Inflammatory macrophage treated with lipopolysaccharide for 1 hour (primary cell): ENCODE measurements at places on chromosomes 3 and 15.

GRCh38 chr3:196418601-196419000 lies 13.6 kb downstream of the UBXN7 start:
- peak; percentile 52 for DNase-seq

GRCh38 chr3:160478338-160478737 lies 28.8 kb upstream of the TRIM59 start:
- DNase-seq, result no peak

DNA sequence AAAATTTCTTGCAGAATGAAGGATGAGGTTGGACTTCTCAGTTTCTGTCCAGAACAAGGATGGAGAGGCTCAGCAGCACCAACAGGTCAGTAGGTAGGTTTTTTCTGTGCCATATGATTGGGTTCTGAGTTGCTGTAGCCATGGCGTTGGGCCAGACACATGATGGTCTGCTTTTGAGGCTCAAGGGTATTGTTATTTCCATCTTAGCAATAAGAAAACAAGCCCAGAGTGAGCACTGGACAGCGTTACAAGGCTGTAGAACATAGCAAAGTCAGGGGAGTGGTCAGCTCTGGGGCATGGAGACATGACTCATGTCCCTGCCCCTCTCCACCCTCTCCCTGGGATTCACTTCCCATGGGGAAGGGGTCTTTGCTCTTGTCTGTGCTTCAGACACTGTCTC lies 137.6 kb upstream of the TOPAZ1 start:
- DNase-seq, result no peak

DNA sequence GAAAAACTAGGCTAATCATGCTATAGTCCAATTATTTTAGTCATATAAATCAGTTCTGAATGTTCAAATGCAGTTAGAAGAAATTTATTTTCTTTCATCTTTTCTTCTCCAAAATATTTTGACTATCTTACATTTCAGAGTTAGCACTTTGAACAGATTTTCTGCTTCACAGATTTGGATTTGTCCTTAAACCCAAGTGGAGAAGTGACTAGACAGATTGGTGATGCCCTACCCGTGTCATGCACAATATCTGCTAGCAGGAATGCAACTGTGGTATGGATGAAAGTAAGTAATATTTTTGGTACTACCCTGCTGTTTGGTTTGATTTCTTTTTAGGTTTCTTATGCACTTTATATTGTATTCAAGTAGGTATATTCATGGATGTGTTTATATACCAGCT lies 178.3 kb downstream of the ALCAM start:
- no peak for DNase-seq

DNA sequence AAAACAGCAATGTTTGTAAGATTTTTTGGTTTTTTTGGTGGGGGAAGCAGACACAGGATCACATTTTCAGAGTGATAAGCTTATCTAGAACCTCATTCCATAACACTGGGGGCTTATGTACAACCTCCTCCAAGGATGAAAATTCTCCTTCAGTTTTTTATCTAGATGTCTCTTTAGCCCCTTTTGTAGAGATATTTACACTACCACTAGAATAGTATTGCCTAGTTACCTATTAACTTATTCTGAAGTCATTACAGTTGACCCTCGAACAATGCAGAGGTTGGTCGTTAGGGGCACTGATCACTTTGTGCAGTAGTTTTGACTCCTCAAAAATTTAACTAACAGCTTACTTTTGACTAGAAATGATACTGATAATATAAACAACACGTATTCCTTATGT lies 32.8 kb downstream of the IFT57 start:
- no peak for DNase-seq
